ENCODE measurements at places on chromosomes 13 and 19.

DNA sequence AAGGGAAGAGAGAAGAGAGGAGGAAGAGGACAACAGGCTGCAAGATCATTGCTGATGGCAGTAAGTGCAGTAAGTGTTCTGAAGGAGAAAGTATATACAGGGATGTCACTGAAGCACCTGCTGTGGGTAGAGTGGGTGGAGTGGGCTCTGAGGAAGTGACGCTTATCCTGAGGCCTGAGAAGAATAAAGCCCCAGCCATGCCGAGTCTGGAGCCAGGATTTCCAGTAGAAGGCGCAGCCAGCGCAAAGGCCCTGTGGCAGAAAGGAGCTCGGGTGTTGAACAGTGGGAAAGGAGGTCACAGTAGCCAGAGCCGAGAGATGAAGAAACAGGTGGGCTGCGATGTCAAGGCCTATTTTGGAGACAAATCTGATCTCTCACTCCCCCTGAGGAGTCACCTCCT, 31.8 kb upstream of the ADGRE5 start:
- DNase-seq, result no peak

DNA sequence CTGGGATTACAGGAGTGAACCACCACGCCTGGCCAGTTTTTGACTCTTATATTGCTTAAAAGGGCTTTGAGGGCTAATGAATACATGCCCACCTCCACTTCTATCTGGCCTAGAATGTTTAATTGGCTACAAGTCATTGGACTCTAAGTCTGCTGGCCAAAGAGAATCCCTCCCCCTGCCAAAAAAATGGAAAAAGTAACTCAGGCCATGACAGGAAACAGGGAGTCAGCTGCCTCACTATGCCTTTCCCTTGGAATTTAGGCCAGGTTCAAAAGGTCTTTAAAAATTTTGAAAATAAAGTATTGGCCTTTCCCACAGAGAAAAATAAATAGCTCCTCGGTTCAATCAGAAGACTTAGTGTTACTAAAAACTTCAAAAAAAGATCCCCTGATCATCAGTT, 34.9 kb upstream of the KPNA3 start:
- no peak for DNase-seq

- no peak for DNase-seq
Observed at GRCh38 chr13:75657111-75657510, 21.0 kb downstream of the LMO7 start.

DNA sequence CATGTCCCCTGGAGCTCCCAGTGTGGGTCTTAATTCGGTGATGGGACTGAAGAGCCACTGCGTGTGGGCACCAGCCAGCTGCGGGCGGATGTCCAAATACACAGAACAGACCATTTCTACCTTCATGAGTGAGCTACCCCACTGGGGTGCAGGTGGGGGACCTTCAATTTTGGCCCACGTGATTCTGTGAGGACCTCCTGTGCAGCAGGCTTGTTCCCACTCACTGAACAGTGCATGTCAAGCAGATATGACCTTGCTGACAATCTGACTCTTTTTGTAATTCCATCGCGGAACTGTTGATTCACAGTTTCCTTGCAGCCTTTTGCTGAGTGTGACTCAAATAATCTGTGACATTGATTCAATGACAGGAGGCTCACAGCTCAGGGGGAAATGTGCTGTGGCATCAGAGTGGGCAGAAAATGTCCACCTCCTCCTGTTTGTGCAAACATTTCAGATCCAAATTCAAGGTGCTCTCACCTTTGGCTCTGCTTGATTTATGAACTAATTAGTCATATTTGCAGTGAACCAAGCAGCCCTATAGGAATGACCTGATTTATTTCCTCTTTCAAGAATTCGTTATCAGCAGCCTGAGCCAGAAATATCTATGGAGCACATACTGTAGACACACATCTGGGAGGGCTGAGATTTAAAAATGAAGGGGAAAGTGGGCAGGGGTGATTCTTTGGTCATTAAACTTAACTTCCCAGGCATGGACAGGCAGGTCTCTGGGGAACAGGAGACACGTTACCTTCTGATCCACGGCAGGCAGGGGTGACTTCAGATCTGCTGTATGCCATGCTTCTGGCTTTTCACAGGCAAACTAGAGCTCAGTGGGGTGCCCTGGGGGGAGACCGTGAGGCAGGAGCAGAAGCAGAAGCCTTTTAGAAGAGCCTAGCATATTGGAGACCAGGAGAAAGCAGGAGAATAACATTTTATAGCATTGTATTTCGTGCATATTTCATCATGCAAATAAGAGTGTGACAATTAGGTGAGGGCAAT, 170.0 kb upstream of the KL start:
- DNase-seq, result no peak

DNA sequence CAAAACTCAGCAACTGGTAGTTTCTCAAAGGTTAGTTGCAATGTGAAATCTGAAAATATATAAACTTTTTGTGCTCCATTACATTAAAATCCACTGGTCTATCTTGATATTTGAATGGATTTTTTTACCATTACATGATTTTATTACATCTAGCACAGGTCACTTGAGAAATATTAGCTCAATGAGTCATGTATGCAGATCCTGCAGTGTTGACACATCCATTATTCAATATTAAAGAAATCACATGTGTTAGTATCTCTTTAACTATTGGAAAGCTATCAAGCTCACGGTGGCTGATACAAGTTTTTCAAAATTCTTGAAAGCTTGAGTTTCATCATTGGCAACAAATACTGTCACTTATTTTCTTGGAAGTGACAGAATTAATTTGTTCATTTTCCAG, 373.9 kb upstream of the TSHZ3 start:
- no peak for DNase-seq

GRCh38 chr13:19634256-19634740, 839 bp downstream of the MPHOSPH8 start:
- DNase-seq, result no peak

- DNase-seq, result no peak
Observed at GRCh38 chr13:99388334-99388923, 81.2 kb upstream of the GPR183 start.

GRCh38 chr19:14328406-14328805, 52.8 kb upstream of the ADGRE5 start:
- no peak for DNase-seq

DNA sequence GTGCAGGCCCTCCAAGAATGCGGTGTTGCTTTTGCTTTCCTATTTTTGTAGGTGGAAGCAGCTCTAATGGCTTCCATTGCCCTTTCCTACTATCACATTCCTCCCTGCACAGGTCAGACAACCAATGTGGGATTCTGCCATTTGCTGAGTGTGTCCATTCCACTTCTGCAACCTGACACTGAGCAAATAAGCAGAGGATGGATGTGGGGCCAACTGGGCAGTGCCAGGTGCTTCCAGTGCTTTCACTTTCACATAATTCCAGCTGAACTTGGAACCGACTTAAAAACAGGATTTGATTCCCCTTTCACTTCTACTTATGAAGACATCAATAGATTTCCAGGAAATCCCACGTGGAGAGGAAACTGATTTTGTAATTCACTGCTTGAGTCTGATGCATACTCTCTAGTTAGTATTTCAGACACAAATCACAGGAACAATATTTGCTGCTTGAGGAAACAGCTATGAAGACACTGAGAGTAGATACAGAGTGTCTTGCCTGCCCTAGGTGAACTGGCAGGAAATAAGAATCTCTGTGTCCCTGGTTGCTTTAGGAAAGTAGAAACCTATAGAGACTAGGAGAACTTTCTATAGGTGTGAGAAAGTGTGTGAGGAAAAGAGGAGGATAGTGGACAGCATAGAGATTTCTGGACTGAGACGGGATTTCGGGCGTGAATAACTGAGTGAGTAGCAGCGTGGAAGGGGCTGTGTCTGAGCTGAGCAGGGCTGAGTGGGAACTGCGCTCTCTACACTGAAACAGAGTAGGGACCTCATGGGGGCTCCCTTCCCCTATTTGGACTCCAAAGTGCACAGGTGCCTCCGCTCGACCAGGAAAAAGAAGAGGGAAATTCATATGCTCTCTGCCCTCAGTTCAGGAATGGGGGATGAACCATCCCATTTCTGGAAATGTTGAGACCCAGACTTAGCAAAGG, 22.5 kb downstream of the LGALS16 start:
- no peak for DNase-seq

DNA sequence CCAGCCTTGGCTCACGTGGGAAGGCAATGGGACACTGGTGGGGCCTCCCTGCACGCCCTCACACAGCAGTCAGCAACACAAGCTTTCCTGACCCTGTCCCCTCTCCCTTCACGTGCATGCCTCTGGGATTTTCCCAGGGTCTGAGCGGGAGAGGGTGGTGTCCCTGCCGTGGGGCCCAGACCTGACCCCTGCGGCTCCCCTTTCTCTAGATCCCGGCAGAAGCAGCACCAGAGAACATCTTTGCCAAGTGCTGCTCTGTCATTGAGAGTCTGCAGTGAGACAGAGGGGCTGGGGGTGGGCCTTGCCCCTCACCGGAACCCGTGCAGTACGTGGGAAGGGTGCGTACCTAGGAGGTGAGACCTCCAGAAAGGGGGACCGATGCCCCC, 12.6 kb downstream of the KHSRP start:
- no peak for DNase-seq

DNA sequence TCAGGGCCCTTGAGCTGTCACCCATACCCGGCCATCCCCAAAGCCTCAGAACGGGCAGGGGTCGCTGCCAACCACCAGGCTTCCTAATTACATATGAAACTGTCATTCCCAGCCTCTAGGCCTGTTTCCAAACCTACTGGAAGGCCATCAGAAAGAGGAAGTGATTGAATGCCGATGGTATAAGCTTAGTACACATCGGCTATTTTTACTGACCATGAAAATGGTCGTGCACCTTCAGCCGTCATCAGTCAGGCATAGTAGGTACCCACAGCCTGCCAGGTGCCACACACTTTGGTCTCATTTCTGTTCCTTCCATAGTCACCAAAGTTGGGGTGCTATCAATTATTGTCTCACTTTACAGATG, 10.2 kb downstream of the KRI1 start:
- DNase-seq, result no peak

DNA sequence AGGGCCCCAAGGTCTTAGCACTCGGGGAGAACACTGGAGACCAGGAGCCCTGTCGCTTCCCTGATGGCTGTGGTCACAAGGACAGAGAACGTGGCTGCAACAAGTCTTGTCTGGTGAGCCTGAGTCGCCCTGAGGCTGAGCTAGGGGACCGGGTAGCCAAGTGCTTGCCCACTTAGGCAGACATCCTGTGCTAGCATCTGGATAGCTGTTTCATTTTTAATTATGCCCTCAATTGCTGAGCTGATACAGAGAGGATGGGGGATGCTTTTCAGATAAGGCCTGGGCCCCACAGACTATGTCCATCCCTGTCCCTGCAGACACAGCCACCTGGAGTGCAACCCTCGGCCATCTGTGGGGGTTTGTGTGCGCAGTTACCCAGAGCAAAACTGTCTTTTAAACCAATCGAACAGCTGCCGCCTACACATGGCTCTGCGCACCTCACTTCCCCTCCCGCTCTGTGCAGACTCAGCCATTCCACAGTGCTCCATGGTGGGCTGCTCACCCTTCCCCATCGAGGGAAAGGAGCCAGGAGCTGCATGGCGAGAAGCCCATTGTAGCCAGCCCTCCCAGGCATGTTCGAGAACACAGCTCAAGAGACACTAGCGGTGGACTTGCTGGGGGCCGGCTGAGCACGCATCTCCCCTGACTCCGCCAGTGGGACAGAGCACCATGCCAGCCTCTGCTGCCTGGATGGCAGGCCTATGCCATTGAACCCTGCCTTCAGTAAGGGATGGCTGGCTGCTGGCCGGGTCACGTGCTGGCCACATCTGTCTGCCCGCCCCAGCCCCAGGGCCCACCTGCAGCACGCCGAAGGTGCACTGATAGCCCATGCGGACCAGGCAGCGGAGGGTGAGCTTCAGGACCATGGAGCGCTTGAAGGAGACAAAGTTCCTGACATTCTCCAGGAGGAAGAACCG, 19.4 kb upstream of the EIF3G start:
- no peak for DNase-seq

DNA sequence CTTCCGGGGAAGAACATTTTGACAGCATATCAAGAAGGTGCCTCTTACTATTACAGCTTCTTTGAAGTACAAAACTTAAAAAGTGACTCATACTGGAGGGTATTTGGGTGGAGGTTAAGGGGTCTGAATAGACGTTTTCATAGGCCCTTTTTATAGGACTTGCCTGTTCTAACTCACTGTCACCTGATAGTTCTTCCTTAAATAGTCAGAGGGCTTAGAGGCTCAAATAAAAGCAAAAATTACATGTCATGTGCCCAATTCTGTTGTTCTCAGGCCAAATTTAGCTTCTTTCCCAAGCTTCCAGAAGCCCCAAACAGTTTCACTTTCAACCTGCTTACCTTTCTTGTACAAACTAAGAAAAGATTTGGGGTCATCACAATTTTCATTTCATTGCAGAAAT, 16.1 kb upstream of the SLC46A3 start:
- no peak for DNase-seq

DNA sequence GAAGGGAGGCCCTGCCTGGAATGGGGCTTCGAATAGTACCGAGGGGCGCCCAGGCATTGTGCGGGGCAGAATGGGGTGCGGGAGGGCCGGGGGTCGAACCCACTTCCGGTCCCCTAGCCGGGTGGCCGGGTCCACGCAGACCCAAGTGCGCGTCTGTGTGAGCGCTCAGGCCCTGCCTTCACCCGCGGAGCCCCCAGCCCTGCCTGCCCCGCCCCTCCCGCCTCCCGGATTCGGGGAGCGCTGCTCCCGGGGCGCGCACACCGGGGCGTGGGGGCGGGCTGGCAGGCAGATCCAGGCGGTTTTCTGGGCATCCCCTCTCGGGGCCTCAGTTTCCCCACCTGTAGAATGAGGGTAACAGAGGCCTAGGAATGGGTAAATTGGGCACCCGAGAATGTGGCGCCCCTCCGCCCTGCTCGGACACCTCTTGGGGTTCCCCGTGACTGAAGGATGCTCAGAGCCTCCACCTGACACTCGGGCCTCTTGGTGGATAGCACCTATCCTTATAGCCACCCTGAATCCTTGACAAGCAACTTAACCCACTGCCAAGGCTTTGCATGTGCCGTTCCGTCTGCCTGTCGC, 682 bp downstream of the PIK3R2 start:
- DNase-seq, result peak; percentile 30

DNA sequence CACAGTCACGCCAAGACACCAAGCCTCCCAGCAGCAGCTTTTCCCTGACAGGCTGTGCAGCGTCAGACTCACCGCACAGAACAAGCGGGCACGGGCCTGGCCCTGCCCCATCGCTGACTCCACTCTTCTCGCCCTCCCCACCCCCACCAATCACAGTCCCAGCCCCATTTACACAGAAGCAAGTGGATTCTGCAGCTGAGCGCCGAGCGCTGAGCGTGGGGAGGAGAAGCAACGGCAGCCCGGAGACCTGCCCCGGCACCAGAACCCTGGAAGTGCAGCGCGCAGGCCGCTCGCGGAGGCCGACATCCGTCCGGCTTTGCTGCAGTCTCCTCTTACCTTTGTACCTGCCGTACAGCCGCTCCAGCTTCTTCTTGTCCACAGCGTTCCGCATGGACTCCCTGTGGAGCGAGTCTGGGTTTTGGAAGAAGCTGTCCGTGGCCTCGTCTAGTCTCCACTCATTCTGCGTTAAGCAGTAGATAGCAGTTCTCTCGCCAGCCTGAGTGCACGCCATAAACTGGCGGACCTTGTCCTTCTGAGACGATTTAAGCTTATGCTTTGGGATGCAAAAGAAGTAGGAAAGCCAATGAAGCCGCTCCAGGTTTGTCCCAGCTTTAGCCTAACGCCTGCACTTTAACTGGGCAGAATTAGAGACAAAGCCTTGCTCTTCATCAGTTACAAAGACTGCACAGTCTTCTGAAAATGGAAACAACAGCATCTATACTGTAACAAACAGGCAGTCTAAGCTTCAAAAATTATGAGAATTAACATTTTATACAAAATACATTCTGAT, 6.8 kb downstream of the DCUN1D2 start:
- DNase-seq, result no peak
